Activated T-helper 1 cell treated with anti-CD3 and anti-CD28 coated beads, Interleukin-2, amount 50 U/mL, for 16 hours (primary cell): ENCODE measurements at places on chromosomes 13 and 19.

DNA sequence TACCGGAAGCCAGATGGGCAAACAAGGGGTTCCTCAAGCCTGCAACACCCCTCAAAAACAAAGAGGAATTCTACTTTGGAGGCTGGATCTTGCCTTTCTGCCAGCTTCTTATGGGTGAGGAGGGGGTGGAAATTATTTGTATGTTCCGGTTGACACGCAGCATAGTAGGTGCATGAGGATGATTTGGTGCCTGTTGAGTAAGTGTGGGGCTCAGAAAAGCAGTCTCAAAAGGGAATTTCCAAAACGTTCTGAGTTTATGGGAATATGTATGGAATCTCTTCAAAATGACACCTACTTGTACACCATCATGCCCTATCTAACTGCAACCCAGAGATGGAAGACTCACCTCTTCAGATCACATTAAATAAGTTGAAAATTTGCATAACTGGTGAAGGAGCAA lies 3.0 kb upstream of the TECR start:
- no peak for DNase-seq

GRCh38 chr13:73657821-73658540 lies 476.2 kb downstream of the KLF12 start:
- no peak for DNase-seq

DNA sequence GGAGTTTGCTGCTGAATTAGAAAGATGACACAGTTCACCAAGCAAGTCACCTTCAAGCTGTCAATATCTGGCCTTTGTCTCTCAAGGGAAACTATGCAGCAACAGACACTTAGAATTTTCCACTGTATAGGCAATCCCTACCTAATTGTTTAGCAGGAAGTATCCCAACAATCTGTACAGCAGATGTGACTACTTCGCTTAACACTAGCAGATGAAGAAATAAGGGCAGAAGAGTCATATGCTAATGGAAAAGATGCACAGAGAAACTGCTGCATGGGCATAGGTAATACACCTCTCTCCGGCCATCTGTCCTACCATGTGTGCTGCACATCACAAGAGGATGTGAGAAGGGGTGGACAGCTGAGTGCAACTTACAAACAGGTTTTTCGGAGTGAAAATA lies 851.2 kb downstream of the PCDH9 start:
- DNase-seq: no peak

DNA sequence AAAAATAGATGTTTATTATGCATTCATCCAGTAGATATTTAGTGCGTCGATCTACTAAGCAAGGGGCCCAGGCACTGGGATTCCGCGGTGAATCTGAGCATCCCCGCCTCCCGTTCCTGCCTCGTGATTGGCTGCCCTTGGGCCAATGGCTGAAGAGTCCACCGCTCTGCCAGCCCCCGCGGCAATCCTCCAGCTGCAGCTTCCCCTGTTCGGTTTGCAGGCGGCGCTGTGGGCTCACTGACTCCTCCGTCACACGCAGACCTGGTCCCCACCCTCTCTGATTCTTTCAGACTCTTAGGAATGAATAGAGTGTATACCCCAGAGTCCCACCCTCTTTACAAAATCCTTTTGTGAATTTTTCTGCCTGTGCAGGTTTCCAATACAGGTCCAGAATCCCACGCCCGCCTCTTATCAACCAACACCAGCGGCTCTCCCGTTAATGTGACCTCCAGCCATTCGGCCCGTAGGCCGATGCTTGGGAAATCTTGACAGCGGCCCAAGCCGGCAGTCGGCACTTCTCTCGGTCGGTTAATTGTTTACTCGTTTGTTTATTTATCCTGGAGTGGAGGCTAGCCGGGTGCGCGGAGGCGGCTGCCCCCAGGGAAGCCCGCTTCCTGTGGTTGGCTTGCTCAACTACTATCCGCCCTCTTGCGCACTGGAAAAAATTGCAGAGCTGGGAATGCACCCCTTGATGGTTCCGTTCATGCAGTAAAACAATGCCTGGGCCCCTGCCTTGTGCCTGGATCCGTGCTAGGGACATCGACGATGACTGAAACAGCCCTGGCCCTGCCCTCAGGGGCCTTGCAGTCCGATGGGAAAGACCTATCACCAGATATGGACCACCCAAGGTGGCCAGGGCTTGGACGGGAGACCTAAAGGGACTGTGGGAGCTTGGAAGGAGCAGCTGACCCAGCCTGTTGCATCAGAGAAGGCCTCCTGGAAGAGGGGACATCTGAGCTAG lies 4.5 kb upstream of the ARHGAP35 start:
- DNase-seq: peak; percentile 81

- no peak for DNase-seq
These were observed 77.3 kb upstream of the GPR183 start for GRCh38 chr13:99384468-99384867.

DNA sequence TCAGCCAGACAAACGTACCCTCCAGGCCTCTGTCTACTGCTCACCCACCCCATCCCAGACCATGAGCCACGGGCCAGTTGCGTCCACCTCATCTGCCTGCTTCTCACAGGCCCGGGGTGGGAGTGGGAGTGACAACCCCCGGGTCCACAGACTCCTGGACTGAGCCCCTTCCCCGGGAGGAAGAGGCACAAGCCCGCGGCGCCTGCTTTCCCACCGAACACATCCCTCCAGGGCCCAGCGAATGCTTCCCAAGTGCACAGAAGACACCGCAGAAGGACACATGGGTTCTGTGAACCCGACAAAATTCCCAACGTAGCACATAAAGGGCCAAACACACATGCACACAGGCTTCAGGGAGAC lies 18.0 kb upstream of the PLPP2 start:
- no peak for DNase-seq

- no peak for DNase-seq
These were observed 44.1 kb upstream of the ZNF780A start for GRCh38 chr19:40134866-40135265.

GRCh38 chr19:50792272-50793250 lies 2.3 kb downstream of the ACP4 start:
- DNase-seq: no peak

DNA sequence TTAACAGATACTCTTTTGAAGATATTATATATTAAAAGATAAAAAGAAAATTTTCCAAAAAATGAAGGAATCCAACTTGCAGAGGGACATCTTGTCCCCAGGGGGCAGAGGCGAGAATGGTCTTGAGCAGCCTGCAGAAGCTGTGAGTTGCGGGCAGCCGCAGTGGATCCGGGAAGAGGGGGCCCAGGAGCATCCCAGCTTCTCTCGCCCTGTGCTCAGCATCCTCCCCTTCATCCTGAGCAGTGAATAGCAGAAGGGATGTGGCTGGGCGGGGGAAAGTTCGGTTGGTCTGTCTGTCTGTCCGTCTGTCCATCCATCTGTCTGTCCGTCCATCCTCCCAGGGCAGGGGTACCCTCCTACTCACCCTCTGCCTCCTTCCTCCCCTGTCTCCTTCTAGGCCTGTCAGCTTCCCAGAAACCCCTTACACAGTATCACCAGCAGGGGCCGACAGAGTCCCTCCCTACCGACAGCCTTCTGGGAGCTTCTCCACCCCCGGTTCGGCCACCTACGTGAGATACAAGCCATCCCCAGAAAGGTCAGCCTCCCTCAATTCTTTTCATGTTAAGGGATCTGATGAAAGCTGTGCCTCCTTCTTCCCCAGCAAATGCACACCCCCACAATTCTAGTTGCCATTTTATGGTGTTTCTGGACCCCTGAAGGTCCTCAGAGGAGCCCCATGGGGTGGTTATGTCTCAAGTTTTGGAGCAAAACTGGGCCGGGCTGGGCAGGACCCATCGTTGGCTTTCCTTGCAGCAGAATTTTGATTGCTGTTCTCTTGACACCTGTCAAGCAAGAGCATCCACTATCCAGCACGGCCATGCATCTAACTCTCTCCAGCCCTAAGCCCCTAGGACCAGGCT lies 81.6 kb downstream of the DPF1 start:
- no peak for DNase-seq

DNA sequence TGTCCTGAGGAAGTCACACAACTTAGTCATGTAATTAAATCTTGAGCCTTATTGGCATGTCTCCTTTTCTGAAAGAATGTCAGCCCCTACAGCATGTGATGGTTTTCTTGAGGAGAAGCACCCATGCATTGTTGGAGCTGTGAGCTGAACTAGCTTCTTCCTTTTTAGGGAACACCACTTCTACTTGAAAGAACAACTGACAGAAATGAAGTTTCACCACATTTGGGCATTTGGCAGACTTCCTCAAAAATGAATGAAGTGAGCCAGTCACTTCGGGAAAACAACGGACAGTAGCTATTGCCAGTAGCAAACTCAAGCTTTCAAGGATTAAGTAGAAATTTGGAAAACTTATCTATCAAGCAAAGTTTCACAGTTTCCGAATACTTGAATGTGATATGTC lies 1351.3 kb downstream of the EFNB2 start:
- no peak for DNase-seq

DNA sequence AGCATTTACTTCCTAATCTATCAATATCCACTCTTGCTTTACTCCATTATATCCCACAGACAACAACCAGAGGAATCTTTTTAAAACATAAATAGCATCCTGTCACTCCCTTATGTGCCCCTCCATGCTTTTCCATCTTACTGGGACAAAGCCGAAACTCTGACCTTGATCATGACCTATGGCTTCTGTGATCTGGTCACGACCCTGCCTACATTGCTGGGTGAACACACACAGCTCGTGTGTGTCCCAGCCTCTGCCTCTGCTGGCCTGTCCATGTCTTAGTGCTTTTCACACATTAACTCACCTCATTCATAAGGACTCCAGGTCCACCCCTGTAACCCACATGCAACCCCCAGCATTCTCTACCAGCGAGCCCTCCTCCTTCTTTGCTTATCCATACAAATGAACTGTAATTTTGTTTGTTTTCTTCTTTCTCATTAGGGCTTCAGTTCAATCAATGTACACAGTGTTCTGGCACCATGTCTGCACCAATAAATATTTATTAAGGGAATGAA lies 95.9 kb upstream of the RAP2A start:
- no peak for DNase-seq

GRCh38 chr13:73089213-73089612 lies 30.4 kb downstream of the KLF5 start:
- DNase-seq: no peak

DNA sequence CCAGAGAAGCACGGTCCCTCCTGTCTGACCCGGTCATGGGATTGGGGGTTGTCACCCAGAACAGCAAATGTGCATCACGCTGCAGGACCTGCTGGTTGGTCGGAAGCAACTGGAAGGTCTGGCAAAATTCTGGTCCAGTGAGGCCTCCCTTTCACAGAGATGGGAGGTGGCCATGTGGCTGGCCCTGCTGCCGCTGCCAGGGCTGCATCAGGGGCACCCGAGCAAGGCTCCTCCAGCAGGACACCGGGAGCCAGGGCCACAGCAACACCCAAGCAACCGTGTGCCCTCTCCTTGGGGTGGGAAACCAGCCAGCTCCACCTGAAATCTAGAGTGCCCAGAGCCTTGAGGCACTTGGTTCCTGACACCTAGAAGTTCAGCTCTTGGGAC lies 11.5 kb upstream of the GAS6 start:
- DNase-seq: no peak

GRCh38 chr13:62357887-62358645 lies 942.4 kb upstream of the PCDH20 start:
- no peak for DNase-seq

- no peak for DNase-seq
These were observed 204.3 kb downstream of the EFNB2 start for GRCh38 chr13:106331116-106331515.

DNA sequence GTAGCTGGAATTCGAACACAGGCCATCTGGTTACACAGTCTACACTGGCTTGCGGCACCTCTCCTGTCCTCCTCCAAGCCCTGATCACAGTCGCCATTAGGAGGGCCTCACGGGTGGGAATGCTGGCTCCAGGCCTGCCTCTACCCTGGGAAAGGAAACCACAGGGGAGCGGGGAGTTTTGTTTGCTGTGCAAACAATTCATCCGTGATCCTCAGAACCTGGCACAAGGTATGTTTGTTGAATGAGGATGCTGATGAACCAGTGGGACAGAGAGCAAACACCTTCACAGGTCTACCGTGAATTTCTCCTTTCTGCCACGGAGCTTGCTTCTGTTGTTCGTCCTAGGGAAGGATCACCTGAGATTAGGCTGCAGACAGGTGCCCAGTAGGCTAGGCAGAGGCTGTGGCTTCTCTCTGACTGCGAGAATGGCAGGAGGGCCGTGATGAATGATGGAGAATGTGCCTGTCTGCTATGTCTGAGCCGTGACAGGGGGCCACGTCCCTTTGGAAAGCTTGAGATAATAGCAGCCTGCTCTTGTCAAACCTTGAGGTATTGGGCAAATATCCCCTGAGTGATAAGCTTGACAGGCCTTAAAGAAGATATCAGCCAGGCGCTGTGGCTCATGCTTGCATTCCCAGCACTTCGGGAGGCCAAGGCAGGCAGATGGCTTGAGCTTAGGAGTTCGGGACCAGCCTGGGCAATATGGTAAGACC lies 36.7 kb downstream of the PIN1 start:
- no peak for DNase-seq

DNA sequence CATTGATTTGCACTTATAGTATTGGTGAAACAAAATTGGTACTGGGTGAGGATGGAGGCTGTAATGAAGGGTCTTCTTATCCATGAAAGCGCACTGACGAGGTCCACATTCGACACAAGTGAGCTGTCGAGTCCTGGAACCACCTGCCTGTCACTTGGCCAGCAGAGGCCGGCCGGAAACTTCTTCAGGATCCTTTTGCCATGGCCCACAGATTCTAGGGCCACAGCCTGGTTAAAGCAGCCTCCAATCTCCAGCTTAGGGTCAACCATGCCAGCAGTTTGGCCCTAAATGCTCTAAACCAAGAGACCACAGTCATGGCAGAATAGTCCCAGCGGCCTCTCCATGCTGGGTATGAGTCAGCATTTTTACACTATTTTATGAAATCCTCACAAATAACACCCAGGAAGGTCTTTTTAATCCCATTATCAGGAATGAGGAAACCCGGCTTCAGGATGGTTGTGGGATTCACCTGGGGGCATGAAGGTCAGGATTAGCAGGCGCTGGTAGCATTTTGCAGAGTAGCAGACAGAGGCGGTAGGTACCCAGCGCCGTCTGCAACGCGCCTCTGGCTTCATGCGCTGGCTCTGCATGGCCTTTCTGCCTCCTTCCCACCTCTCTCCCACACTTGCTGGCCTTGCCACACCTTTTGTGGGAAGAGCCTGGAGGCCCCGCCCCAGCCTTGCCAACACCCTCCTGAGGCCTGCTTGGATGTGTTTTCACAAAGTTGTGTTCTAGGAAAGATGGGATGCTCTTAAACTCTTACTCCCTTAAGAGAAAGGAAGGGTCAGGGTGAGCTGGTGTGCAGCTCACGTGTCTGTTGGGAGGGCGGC lies 15.2 kb downstream of the GAS6 start:
- DNase-seq: no peak

DNA sequence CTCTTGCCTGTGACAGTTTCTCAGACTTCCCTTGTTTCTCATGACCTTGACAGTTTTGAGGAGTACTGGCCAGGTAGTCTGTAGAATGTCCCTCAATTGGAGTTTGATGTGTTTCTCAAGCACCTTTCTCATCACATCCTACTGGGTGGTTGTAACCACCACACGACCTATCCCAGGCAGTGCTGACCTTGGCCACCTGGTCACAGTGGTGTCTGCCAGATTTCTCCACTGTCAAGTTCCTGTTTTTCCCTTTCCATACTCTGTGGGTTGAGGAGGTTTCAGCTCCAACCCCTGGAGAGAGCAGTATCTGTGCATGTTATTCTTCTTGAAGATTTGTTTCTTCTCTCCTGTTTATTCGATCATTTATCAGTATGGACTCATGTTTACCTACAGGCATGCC lies 8.4 kb upstream of the UPF3A start:
- no peak for DNase-seq
